ENCODE measurements at places on chromosomes 7 and 10.

DNA sequence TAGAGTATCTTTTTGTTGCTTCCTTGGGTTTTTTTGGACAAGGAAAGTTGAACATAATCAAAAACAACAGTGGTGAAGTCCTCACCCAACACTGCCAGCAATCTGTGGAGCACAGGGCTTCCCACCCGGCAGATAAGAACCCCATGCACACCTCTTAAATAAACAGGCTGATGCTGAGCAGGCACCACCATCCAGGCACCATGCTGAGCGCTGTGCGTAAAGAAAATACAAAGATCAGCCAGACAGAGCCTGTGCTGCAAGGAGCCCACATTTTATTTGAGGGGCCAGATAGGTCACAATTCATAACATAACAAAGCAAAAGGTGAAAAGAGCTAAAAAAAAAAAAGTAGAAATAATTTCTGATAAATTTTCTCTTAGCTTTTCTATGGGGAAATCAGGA, 231.2 kb downstream of the PTPRN2 start:
- DNase-seq: no peak

DNA sequence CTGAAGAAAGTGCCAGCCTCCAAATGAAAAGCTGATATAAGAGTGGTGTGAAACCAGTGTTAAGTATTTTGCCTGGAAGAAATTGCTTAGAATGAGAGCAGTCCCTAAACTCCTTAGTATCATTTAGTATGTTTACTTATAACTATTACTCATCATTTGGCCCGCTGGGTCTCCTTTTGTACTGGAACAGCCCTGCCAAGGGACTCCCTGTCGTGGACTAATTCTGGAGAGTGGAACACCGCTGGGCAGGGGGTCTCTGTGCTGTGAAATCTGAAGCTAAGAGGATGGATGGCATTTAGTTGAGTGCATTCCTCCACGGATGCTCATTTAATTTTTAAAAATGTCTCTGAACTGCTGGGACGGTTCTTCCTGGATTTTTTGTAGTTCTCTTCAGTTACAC, 889.9 kb upstream of the C7orf33 start:
- DNase-seq: no peak

GRCh38 chr10:11175823-11176243, 158.2 kb downstream of the CELF2 start:
- DNase-seq: no peak

DNA sequence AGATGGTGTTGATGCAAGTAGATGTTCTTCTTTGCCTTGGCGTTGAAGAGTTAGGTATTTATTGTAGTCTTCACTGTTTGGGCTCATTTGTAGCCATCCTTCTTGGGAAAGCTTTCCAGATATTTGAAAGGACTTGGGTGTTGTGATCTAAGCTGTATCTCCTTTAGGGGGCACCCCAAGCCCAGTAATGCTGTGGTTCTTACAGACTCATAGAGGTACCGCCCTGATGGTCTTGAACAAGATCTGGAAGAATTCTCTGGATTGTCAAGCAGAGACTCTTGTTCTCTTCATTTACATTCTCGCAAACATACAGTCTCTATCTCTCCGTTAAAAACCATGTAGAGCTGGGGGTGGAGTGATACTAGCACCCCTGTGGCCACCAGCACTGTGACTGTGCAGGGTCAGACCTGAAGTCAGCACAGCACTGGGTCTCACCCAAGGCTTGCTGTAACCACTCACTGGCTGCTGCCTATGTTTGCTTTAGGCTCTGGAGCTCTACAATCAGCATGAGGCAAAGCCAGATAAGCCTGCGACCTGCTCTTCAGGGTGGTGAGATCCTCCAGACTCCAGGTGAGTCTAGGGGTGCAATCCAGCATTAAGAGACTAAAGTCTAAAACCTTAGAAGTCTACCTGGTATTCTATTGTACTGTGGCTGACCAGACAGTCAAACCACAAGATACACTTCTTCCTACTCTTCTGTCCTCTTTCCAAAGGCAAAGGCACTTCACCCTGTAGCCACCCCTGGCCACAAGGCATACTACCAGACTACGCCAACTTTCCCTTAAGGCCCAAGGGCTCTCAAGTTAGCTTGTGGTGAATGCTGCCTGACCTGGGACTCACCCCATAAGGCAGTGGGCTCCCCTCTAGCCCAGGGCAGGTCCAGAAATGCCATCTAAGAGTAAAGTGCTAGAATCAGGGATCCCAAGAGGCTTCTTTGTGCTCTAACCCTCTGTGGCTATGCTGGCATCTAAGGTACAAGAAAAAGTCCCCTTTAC, 209.7 kb upstream of the TMEM196 start:
- no peak for DNase-seq
